ENCODE measurements at places on chromosomes 7 and 10.
A peak's percentile ranks its signal among the peaks of the same experiment; 100 is the strongest.

DNA sequence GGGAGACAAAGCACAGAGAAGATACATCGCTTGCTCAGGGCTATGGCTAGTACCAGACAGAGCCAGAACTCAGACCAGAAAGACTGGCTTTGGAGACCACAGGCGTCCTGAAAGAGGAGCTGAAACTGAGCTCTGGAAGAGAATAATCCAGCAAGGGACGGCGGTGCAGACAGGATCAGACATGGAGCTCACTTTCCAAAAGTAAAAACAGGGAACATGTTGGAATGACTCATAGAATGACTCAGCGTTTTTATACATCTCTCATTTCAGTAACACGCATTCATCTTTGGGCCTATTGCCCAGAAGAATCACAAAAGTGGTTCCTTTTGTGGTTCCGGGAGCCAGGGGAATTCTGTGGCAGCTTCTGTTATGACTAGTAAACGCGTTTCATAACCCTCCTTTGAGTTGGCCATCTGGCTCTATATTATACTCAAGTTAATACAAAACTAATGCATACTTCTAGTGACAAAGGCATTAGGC is 37.2 kb downstream of the PLEKHS1 start:
- DNase-seq, result no peak

- DNase-seq, result no peak
These were observed 105.3 kb downstream of the FRMD4A start for GRCh38 chr10:14225379-14225778.

DNA sequence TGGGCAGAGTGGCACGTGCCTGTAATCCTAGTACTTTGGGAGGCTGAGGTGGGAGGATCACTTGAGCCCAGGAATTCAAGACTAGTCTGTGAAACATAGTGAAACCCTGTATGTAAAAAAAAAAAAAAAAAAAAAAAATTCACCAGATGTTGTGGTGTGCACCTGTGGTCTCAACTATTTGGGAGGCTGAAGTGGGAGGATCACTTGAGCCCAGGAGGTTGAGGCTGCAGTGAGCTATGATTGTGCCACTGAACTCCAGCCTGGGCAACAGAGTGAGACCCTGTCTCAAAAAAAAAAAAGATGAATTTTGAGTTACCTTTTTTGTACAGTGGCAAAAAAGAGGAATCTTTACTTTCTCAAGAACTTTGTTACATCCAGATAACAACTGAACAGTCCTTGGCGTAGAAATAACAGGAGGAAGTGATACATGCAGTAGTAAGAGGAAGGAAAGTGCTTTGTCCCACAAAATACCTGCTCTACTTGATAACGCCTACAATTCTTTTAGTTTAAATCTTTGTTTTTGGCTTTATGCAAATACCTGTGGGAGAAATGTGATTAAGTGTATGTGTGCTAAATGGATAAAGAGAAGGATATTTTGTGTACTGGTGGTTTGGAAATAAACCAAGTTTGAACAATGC is 29.3 kb downstream of the SPAG6 start:
- no peak for DNase-seq

DNA sequence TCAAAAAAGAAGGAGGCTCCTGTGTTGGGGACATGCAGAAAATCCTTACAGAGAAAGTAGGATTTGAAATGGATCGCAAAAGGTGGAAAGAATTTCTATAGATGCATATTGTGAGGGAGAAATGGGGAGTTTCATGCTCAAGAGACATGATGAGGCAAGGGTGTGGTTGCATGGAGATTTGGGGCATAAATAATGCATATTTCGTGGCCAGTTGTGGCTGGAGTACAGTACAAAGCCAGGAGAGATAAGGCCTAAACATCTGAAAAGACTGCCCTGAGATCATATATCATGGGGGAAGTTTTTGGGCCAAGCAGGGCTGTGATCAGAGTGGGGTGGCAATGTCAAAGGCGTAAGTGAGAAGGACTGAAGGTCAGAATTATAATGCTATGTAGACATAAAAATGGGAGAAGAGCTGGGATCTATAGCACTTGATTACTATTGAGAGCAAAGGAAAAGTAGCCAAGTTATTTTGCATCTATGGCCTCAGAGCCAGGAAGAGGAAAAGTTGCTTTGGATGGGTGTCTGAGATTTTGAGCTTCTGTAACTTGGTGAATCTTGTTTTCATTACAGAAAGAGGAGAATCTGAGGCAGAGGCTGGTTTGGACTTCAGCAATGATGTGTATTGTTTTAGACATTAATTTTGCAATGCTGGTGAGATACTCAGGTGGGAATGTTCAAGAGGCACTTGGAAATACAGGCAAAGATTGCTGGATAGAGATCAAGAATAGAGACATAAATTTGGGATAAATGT is 166.6 kb downstream of the INHBA start:
- no peak for DNase-seq

- DNase-seq, result no peak
These were observed 127.8 kb downstream of the ITGA8 start for GRCh38 chr10:15591937-15592336.

DNA sequence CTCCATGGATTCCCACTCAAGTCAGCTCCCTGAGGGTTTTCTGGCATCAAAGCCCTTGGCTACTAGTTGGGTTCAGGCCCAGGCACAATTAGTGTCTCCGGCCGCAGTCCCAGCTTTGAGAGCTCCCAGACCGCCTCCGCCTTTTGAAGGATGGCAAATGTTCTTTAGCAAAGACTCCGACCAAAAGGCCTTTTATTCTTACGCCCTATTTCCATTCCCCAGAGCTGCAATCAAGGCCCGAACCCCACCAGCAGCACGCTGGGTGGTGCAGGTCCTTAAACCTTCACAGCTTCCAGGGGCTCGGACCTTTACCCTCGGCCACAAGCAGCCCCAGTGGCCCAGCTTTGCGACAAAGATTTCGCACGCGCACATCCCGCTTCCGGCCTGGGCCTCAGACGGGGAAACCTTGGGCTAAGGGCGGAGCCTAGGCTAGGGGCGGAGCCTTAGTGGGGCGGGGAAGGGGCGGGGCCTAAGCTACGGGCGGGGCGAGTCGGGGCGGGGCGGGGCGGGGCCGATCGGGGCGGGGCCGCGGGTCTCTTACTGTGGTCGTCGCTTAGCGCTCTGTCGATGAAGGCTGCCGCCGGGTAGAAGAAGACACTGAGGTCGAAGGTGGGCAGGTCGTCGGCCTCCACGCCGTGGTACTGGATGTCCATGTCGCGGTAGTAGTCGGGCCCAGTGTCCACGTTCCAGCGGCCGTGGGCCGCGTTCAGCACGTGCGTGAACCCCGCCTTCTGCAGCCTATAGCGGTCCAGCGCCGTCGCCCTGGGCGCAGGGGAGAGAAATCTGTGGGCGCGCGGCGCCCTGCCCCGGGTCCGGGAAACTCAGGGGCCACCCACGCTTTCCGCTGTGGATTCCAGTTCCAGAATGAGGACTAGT is 68.0 kb upstream of the SAMD8 start:
- peak; percentile 64 for DNase-seq

All from stimulated activated CD4-positive, alpha-beta T cell treated with anti-CD3 and anti-CD28 coated beads, Interleukin-2, amount 100 ng/mL, for 24 hours (primary cell).